ENCODE measurements at places on chromosomes 7 and 10.

DNA sequence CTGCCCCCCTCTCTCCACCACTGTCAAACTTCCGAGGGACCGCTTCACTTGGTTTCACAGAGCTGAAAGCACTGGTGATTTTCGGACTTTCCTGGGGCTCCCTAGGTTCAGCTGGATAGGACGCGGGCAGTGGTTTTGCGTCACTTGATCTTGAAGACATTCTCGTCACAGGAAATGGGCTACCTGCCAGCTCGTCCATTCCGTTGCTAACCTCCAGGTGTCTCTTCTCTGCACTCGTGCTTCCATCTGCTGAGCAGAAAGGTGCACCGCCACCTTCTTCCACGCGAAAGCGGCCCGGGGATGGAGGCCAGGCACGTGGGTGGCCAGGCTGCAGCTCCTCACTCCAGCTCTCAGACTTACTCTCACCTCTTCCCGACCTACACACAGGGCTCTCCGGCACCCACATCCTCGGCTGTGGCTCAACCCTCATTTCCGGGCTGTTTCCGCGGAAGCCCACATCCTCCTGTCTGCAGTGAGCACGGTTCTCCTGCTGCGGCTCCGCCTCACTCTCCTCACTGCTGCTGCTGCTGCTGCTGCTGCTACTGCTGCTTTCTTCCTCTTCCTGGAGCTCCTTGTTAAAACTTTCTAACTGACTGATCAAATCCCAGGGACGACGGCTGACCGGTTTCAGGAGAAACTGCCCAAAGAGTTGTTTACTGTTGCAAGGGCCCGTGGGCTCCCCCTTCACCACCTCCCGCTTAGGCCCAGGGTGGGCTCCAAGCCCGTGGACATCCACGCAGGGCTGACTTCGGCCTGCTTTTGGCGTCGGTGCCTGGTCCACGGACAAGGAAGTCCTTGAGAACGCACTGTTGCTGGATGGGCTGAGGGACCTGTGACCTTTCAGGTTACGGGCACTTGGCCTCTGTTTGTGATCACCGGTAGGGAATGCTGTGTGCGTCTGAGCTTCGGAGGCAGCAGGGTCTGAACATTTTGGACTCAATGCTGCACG lies 32.1 kb downstream of the JCAD start:
- DNase-seq = no peak

DNA sequence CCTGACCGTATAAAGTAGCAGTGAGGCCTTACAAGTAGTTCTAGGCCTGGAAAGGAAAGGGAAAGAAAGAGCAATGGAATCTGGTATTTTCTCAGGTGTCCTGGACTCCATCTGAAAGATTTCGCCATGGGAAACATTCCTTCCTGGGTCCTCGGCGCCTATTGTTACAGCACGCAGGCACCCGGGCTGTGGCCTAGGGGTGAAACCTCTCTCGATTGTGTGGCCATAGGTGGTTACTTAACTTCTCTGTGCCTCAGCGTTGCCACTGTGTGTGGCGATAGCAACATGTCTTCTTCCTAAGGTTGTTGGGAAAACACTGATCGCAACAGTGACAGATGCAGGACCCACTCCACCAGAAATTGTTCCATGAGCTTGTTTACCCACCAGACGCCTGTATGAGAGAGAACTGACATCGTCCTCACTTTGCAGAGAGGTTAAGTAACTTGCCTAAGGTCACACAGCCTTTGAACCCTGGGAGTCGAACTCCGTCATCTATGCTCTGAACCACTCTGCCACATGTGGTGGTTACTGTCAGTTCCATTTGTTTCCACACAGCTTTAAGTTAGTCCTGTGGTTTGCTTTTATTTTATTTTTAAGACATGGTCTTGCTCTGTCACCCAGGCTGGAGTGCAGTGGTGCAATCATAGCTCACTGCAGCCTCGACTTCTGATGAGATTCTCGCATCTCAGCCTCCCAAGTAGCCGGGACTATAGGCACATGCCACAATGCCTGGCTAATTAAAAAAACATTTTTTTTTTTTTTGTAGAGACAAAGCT lies 73.4 kb downstream of the LHPP start:
- DNase-seq = no peak

DNA sequence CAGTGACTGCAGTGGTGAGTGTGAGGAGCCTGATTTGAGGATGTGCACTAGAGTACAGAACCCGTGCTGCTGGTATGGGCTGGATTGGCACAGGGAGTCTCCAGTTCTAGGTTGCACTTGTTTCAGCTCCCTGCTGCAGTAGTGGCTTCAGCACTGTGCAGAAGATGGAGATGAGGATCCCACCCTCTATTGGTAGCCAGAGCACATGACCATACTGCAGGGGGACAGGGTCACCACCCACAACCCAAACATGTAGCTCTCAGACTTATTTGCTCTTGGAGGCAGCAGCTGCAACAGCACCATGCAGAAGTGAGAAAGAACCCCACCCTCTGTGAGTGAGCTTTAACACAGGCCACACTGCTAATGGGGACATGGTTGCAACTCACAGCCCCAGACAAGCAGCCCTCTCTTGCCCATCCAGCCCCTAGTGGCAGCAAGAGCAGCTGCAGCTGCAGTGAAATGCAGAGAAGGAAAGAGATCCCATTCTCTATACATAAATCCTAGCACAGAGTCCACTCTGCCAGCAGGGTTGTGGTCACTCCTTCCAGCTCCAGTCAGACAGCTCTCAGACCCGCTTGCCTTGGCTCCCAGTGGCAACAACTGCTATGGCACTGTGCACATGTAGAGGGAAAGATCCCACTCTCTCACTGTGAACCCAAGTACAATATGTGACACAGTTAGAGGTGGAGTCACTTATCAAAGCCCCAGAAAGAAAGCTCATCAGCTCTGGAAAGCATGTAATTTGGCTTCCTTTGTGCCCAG lies 51.4 kb upstream of the SCIN start:
- no peak for DNase-seq

DNA sequence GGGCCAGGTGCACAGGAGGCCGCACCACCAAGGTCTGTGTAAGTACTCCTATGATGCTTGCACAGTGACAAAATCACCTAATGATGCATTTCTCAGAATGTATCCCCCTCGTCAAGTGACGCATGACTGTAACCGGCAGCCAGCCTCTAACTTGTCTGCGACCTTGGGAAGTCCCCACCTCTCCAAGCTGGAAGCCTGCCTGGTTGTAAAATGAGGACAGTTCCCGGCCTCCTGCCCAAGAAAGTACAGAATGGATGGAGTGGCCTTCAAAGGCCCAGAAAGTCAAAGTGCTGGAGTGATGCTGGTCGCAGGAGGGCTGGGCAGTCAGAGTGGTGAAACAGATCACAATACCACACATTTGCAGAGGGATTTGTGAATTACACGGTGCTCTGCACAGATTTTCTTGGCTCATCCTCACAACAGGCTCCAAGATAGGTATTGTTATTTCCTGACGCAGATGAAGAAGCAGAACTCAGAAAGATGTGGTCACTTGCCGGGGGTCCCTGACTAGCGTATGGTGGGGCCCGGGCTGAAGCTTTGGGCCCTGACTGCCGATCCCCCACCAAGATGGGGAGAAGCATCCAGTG lies 22.8 kb downstream of the SPOCK2 start:
- DNase-seq = no peak

GRCh38 chr7:122148878-122149277 lies 4.8 kb upstream of the AASS start:
- no peak for DNase-seq

DNA sequence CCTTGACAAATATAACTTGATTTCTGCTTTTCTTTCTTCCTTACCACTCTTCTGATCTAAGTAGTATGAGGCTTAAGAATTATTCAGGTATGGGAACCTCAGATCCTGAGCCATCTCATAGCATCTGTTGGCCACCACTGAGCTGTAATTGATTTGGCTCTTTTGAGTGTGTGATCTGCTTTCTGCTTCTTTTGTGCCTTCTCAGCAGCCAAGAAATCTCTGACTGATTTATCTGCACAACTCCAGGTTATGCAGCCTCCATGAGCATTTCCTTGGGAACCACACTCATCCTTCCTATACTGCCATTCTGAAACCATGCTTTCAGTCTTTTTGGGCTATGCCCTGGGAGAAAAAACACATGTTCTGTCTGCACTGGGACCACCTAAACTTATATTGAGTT lies 178.0 kb upstream of the FAM3C start:
- no peak for DNase-seq

DNA sequence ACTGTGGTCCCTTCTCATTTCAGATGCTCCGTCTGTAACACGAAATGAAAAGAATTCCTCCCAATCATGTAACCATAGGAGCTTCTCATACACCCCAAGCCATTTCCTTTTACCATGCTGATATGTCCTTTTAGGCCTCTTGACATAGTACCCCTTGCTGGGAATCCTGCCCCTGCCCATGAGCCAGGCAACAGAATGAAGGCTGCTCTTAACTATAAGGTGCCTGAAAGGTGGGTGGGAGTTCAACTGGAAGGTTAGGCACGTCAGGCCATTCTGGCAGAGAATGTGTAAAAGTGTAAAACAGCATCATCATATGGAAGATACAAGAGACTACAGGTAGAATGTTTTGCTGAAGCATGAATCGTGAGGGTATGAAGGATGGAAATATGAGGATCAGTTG lies 22.5 kb downstream of the IL2RA start:
- no peak for DNase-seq

DNA sequence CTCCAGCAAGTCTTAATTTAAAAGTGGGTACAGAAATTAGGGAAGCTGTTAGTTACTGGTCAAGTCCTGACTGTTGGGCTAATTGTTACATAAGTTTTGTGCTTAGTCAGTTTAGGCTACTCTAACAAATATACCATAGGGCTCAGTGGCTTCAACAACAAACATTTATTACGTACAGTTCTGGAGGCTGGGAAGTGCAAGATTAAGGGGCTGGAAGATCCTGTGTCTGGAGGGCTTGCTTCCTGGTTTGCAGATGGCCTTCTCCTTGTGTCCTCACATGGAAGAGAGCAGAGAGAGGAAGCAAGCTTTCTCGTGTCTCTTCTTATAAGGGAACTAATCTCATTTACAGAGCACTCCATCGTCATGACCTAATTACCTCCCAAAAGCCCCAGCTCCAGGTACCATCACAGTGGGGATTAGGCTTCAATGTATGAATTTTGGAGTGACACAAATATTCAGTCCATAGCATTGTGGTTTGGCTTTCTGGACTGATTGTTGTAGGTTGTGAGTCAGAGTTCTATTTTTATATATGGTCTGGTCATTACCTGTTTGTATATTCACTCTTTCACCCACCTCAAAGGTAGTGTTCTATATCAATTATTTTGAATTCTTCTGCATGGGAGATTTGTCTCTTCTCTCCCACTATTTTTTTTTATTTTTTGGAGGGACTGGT lies 17.1 kb downstream of the ST7 start:
- DNase-seq = no peak

DNA sequence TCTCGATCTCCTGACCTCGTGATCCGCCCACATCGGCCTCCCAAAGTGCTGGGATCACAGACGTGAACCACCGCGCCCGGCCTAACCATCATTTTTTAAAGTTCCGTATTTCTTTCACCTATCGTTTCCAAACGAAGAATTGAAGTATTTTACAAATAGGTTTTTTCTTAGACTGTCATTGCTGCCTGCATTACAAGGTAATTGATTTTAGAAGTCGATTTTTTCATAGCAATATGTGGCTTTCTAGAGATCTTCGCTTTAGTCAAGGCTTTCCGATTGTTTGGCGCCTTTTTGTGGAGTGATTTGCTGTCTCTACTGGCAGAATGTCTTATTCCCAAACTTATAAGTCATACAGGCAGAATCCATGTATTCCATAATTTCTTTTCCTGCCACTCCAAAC lies 109.2 kb downstream of the TRIL start:
- no peak for DNase-seq

Data from PC-9 (cell line).